Naive thymus-derived CD8-positive, alpha-beta T cell (primary cell): ENCODE measurements at places on chromosomes 3 and 15. TPM values are rescaled to one million over a fixed set of nuclear protein-coding genes. Genes with fewer than 3 reads are reported as not detected.

PSTPIP1 gene
- 118 TPM for total RNA-seq

PRR20G gene
- not detected for total RNA-seq

GRCh38 chr3:169624533-169624972 lies 39.0 kb downstream of the MECOM start:
- H3K36me3 ChIP-seq = no peaks in the 10 kb centered on the region
- no peak for DNase-seq

GRCh38 chr3:58640700-58641372 lies 25.7 kb downstream of the FAM3D start:
- peak; percentile 21 for DNase-seq
- H3K4me1 ChIP-seq = peaks cover 2% of the 10 kb centered on the region
- no peak overlapping the region for H3K27ac ChIP-seq
- no peak overlapping the region for H3K4me3 ChIP-seq

DNA sequence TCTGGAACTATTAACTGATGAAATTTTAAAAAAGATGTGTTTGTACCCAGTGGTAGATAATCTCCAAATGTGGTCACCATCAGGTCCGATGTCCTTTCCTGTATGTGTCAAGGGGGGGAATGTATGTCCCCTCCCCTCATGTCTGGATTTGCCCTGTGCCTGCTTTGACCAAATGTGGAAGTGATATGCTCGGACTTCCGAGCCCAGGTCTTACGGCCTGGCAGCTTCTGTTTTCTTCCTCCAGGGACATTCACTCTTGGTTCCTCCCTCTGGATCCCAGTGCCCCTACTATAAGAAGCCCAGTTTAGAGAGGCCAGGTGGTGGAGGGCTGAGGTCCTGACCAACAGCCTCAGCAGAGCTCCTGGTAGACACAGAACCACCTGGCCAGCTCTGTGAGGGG lies 75.5 kb downstream of the CCR1 start:
- DNase-seq = no peak
- no peak overlapping the region for H3K27ac ChIP-seq
- H3K4me3 ChIP-seq = no peak overlapping the region
- peaks cover 11% of the 10 kb centered on the region for H3K4me1 ChIP-seq
- no peaks in the 10 kb centered on the region for H3K36me3 ChIP-seq

TLR9 gene
- total RNA-seq = 2.8 TPM

- H3K36me3 ChIP-seq = peaks cover 28% of the 10 kb centered on the region
- H3K4me3 ChIP-seq = no peak overlapping the region
- H3K4me1 ChIP-seq = no peaks in the 10 kb centered on the region
- no peak for DNase-seq
These were observed 37.8 kb downstream of the FAN1 start for GRCh38 chr15:30941520-30941919.

DNA sequence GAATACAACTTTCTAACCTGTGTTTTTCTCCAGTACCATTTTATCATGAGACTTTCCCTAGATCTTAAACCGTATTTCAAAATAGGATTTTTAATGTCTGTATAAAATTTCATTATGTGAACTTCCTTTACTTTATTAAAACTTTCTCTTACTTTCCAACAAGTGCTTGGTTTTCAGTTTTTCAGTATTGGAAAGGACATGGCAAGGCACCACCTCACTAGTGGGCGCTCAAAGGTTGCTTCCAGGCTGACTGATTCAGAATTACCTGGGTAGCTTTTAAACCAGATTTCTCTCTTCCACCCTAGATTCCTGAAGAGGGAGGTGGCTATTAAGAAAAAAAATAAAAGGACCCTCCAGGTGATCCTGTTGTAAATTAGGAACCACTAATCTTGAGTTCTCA lies 236.6 kb downstream of the SOX2 start:
- no peaks in the 10 kb centered on the region for H3K36me3 ChIP-seq
- H3K27me3 ChIP-seq = peaks cover 3% of the 10 kb centered on the region
- H3K4me3 ChIP-seq = no peak overlapping the region
- H3K4me1 ChIP-seq = no peaks in the 10 kb centered on the region

- DNase-seq = peak; percentile 24
- H3K27ac ChIP-seq = no peak overlapping the region
- no peaks in the 10 kb centered on the region for H3K27me3 ChIP-seq
- H3K4me3 ChIP-seq = no peak overlapping the region
- peaks cover 8% of the 10 kb centered on the region for H3K4me1 ChIP-seq
These were observed 40.0 kb upstream of the TRH start for GRCh38 chr3:129934234-129935123.

- H3K27me3 ChIP-seq = peaks cover 3% of the 10 kb centered on the region
- DNase-seq = no peak
- no peaks in the 10 kb centered on the region for H3K4me1 ChIP-seq
- no peak overlapping the region for H3K27ac ChIP-seq
- no peaks in the 10 kb centered on the region for H3K36me3 ChIP-seq
- H3K4me3 ChIP-seq = no peak overlapping the region
These were observed 262.5 kb upstream of the LRTM1 start for GRCh38 chr3:55190331-55190730.

DNA sequence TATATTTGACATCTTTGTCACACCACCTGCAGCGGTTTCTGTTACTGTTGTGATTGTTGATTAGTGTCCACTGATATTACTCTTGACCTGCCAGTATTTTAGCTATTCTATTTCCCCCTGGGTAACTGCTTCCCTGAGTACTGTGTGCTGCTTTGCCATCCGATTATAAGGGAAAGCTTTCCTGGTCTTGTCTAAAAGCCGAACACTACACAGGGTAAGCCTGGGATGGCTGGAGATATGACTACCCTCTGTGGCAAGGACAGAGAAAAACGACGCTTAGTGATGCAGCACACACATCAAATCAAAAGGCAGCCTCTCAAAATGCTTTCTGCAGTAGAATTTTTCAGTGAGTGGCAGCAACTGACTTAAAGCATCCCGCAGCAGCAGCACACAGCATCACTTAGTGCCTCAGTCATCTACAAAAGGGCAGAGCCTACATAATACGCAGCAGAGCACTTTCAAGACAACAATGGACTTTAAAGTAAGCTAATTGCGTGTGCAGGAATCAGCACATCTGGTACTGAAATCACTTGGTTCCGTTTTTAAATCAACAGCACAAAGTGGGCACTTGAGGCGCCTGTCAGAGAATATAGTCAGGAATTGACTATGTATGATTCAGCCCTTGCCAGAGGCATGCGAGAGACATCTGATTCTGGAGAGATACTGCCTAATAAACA lies 656.3 kb upstream of the TGFBR2 start:
- no peaks in the 10 kb centered on the region for H3K27me3 ChIP-seq
- DNase-seq = no peak
- no peaks in the 10 kb centered on the region for H3K4me1 ChIP-seq
- H3K27ac ChIP-seq = no peak overlapping the region
- H3K36me3 ChIP-seq = no peaks in the 10 kb centered on the region

SNRPN gene
- 165 TPM for total RNA-seq

GRCh38 chr15:65509321-65509720 lies 8.2 kb downstream of the DPP8 start:
- no peaks in the 10 kb centered on the region for H3K27me3 ChIP-seq
- H3K36me3 ChIP-seq = peaks cover 3% of the 10 kb centered on the region
- peak overlapping the region; percentile 33 for H3K27ac ChIP-seq
- H3K4me1 ChIP-seq = peaks cover 5% of the 10 kb centered on the region

DAZL gene
- total RNA-seq = not detected

NPAP1 gene
- total RNA-seq = not detected

DNA sequence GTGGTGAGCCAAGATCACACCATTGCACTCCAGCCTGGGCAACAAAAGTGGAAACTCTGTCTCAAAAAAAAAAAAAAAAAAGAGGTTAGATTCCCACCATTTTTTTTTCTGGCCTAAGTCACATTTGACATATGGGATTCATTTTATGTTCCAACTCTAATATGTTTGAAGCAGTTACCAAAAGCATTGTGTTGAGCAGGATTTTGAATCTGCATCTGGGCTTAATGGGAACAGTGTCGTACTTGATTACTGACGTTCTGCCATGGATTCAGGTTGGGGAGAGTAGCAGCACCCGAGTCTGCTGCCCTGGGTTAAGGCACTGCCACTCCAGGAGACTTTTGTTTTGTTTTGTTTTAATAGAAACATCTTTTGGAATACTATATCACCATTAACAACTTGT lies 348.7 kb upstream of the TBL1XR1 start:
- H3K4me3 ChIP-seq = no peak overlapping the region
- no peaks in the 10 kb centered on the region for H3K36me3 ChIP-seq
- peak overlapping the region; percentile 12 for H3K27ac ChIP-seq
- no peak for DNase-seq
- H3K27me3 ChIP-seq = no peaks in the 10 kb centered on the region
- H3K4me1 ChIP-seq = peaks cover 31% of the 10 kb centered on the region

SCAANT1 gene
- 2.9 TPM for total RNA-seq

DNA sequence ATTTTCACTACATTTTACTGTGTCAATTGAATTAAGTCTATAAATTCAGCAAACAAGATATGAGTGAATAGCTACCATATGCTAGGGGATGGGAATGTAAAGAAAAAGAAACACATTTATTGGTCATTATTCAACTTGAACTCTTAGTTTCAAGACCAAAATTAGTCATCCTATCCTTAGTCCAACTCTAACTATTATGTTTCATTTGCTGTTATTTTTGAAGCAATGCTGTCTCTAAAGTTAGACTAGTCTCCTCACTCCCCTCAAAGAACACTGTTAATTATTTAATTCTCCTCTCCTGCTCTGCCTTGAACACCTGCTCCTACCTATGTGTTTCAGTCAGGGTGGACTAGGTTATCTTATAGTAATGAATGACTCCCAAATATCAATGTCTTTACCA lies 920.9 kb downstream of the TUSC7 start:
- no peak overlapping the region for H3K4me3 ChIP-seq
- DNase-seq = no peak
- H3K36me3 ChIP-seq = no peaks in the 10 kb centered on the region
- H3K27ac ChIP-seq = no peak overlapping the region

LRTM1 gene
- not detected for total RNA-seq

DNA sequence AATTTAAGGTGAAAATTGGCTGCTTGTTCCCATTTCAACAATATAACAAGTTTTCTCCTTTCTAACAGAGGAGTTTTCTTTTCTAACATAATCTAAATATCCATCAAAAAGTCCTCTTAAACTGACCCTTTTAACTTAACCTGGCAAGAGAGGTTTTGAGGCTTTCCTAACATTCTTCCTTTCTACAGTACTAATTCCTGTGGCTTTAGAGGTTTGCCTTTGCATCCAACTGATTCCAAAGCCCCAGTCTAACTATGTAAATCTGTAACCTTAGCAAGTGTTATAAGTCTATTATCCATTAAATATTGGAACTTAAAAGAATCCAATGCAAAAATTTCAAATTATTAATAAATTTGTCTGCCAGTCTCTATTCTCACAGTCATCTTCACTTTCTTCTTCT lies 134.1 kb downstream of the ISL2 start:
- H3K27ac ChIP-seq = no peak overlapping the region
- peaks cover 67% of the 10 kb centered on the region for H3K36me3 ChIP-seq
- DNase-seq = no peak
- no peak overlapping the region for H3K4me3 ChIP-seq
- H3K4me1 ChIP-seq = no peaks in the 10 kb centered on the region
- H3K27me3 ChIP-seq = no peaks in the 10 kb centered on the region

GRCh38 chr3:4421121-4421520 lies 45.9 kb downstream of the SUMF1 start:
- no peak overlapping the region for H3K4me3 ChIP-seq
- H3K27ac ChIP-seq = no peak overlapping the region

CKMT1B gene
- total RNA-seq = not detected

EIF2A gene
- total RNA-seq = 103 TPM

DNA sequence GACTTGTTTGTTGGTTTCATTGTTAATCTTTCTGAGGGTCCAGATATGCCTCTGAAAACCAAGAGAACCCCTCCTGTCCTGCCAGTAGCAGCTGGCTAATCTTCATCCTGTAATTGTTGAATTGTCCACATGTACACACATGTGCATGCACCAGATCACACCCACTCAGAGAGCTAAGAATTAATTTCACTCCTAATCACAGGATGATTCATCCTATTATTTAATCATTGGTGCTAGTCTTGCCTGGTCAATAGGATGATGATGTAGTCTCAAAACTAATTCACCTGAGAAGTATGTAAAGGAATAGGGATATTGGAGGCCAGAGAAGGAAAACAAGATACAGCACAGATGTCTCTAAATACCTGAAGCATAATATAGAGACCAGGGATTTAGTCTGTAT lies 7.8 kb upstream of the AHSG start:
- no peaks in the 10 kb centered on the region for H3K27me3 ChIP-seq
- H3K4me3 ChIP-seq = no peak overlapping the region
- no peaks in the 10 kb centered on the region for H3K4me1 ChIP-seq
- no peaks in the 10 kb centered on the region for H3K36me3 ChIP-seq
- H3K27ac ChIP-seq = no peak overlapping the region
- no peak for DNase-seq

GRCh38 chr3:16514021-16514700 lies 662 bp upstream of the RFTN1 start:
- DNase-seq = no peak
- H3K27ac ChIP-seq = peak overlapping the region; percentile 99
- peak overlapping the region; percentile 91 for H3K4me3 ChIP-seq
- H3K36me3 ChIP-seq = no peaks in the 10 kb centered on the region
- H3K4me1 ChIP-seq = peaks cover 67% of the 10 kb centered on the region
- H3K27me3 ChIP-seq = no peaks in the 10 kb centered on the region

GRCh38 chr3:195005251-195005620 lies 265.7 kb downstream of the XXYLT1 start:
- H3K4me3 ChIP-seq = no peak overlapping the region
- no peaks in the 10 kb centered on the region for H3K36me3 ChIP-seq
- peaks cover 6% of the 10 kb centered on the region for H3K4me1 ChIP-seq
- no peak for DNase-seq
- peaks cover 4% of the 10 kb centered on the region for H3K27me3 ChIP-seq

- no peaks in the 10 kb centered on the region for H3K4me1 ChIP-seq
- no peak for DNase-seq
- no peak overlapping the region for H3K27ac ChIP-seq
- H3K36me3 ChIP-seq = no peaks in the 10 kb centered on the region
- H3K27me3 ChIP-seq = no peaks in the 10 kb centered on the region
These were observed 6.4 kb upstream of the ANKRD63 start for GRCh38 chr15:40289140-40289775.

GRCh38 chr3:171284308-171285075 lies 175.7 kb downstream of the TNIK start:
- H3K4me1 ChIP-seq = peaks cover 19% of the 10 kb centered on the region
- H3K27me3 ChIP-seq = no peaks in the 10 kb centered on the region
- DNase-seq = no peak

STRIT1 gene
- total RNA-seq = not detected

CORO2B gene
- 0.44 TPM for total RNA-seq
